ENCODE measurements at places on chromosomes 3 and 15. TPM values are rescaled to one million over a fixed set of nuclear protein-coding genes. Genes with fewer than 3 reads are reported as not detected.

DNA sequence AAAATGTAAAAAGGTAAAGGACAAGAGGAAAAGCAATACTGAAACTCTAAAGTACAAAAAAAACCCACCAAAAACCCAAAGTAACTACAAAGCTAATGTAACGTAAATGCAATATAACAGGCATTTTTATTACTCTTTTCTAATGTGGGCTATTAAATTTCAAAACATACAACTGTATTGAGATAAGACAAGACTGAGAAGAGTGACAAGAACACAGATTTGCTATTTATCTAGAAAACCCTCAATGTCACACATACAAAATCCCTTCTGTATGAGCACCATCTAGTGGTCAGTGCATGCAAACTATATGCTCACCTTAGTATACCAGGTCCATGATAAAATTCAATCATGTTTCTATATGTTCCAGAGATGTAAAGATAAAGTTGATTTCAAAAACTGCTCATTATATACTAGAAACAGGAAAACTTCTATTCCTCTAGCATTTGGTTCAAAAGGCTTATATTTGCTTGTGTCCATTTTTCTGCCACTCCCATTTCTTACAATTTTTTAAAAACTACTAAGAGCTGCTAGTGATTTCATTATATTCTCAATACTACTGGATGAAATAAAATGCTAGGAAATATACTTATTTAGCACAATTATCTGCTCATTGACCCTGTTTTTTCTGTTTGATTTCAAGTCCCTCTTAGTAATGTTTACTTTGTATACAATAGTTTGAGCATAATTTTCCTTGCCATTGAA is 111.4 kb downstream of the DLG1 start:
- peak; percentile 11 for DNase-seq

GRCh38 chr15:70717237-70717793 is 46.0 kb downstream of the UACA start:
- no peak for DNase-seq

GRCh38 chr3:131535131-131535530 is 32.4 kb upstream of the MRPL3 start:
- no peak for DNase-seq

- no peak for DNase-seq
Measured at GRCh38 chr3:129161860-129162271, 1.0 kb upstream of the ISY1 start.

- no peak for DNase-seq
Measured at GRCh38 chr15:25247407-25248038, 191.3 kb downstream of the UBE3A start.

- no peak for DNase-seq
Measured at GRCh38 chr3:111882799-111883198, 23.7 kb downstream of the PHLDB2 start.

GRCh38 chr3:168186293-168186983 is 90.7 kb upstream of the GOLIM4 start:
- no peak for DNase-seq

DNA sequence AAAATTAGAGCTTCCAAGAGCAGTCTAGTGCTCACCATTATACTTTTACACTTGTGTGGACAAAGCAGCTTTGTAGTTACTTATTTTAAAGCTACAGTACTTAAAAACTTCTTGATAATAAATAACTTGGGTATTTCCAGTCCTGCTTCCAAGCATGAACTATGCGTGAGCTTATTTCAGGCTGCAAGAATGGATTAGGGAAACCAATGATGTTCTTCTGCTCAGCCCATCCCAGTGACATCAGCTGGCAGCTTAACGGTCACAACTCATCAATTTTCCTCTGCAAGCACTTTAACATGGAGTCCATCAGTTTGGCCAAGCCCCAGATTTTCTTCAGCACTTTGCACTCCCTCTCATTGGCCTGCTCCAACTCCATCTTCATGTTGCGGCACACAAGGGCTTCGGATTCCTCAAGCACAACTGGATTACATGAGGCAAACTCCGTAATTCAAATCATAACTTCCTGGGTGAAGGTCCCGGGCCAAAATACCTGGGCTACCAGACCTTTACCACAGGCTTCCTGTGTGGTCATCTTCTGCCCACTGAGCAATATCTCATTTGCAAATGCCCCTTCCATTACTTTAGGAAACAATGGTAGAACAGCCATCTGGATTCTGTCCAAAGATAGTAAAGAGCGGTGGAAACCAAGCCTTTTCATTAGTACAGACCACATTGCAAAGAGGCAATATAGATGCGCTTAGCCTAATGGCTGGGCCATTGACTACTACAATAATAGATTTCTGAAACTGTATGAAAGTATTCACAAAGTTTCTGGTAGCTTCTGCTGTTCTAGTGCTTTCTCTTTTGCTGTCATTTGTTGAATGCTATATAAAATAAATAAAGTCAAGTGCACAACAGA is 87.5 kb upstream of the DAZL start:
- DNase-seq: no peak

DNA sequence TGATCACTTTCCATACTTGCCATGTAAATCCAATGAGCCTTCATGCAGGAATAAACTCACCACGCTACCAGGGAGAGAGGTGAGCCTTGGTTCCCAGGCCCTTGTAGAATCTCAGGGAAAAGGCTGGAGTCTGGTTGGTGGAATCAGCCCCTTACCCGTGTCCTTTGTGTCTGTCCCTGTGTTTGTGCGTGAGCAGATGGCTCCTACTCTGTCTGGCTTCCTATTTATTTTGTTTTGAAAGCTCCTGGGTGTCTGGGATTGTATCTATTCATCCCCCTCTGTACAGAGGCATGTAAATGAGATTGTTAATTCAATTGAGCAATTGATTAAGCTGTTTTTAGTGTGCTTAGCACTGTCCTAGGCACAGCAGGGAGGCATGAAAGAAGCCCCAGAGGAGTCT is 278.1 kb downstream of the THSD4 start:
- no peak for DNase-seq

GRCh38 chr15:44327578-44327977 is 39.1 kb downstream of the GOLM2 start:
- DNase-seq: no peak

GRCh38 chr15:59437142-59437816 is 707 bp upstream of the FAM81A start:
- no peak for DNase-seq

DNA sequence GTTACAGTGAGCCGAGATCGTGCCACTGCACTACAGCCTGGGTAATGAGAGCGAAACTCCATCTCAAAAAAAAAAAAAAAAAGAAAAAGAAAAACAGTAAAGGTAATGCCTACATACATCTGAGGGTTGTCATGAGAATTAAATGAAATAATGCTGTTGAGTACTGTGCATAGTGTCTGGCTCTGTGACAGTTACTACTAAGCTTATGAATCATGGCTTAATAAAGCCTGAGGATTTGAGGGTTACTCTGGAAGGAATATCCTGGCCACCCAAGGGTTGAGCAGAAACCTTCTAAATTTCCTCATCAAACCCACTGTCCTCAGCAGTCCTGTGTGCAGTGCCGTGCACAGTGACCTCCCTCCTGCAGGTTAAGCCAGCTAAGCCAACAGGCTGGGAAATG is 26.8 kb upstream of the ELP6 start:
- no peak for DNase-seq

DNA sequence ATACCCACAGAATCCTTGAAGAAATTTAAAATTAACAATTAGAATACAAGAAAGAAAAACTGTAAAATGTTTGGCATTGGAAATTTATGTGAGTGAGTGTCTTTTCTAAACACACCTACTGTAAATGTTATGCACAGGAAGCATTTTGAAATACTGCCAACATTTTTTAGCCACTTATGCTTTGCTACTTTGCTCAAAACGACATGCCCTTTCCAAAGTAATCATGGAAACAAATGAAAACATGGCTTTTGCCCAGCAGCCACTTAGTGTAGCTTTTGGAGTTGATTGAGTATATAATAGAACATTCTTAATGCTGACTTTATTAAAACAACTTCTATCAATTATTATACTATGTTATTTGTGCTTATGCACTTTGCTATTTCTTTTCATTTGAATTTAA is 823.0 kb downstream of the CADM2 start:
- no peak for DNase-seq

GRCh38 chr3:107218864-107219269 is 158.4 kb upstream of the CCDC54 start:
- DNase-seq: no peak

DNA sequence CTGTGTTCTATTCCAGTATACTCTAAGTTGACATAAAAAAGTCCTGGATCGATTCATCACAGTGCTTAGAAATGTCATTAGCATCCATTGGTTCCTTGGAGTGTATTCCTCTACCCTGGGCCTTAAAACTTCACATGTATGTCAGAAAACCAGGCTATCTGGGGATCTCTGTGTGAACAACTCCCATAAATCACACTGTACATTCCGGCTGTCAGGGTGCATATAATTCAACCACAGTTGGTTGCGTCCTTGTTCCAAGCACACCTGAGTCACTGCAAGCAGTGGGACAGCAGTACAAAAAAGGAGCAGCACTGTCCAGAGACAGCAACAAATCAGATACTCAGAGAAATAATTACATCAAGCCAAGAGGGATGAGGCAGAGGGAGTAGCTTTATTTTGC is 52.4 kb downstream of the PDZRN3 start:
- no peak for DNase-seq

- no peak for DNase-seq
Measured at GRCh38 chr3:136694321-136694720, 57.9 kb downstream of the STAG1 start.

DNA sequence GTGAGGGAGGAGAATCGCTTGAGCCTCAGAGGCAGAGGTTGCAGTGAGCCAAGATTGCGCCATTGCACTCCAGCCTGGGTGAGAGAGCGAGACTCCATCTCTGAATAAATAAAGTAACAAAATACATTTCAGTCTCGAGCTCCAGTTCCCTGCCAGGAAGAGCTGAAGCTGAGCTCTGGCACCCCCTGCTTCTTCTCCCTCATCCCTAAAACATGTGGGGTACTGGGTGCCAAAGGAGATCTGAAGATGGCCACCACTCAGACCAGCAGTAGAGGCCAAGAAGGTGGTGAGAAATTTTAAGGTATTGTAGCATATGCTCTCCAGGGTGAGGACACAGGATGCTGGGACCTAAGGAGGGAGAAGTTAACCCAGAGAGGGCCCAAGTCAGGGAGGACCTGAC is 75.0 kb upstream of the CGNL1 start:
- DNase-seq: no peak

GRCh38 chr3:51361746-51362145 is 23.3 kb upstream of the MANF start:
- DNase-seq: no peak

Gene PIERCE2
- 1.1 TPM for total RNA-seq

Gene XCR1
- not detected for total RNA-seq

Gene SPINK8
- not detected for total RNA-seq

Gene NR1I2
- total RNA-seq: not detected

Gene COL8A1
- 251 TPM for total RNA-seq

Gene TNNC1
- 0.18 TPM for total RNA-seq

Gene RBMS3
- total RNA-seq: 49.5 TPM

Gene CELSR3
- total RNA-seq: 0.20 TPM

Gene GOLGA8S
- 0.04 TPM for total RNA-seq
